ENCODE measurements at places on chromosomes 2 and 18. TPM values are rescaled to one million over a fixed set of nuclear protein-coding genes. Genes with fewer than 3 reads are reported as not detected.

- no peak for DNase-seq
These were observed 180.3 kb downstream of the GCA start for GRCh38 chr2:162524192-162524591.

- no peak for DNase-seq
These were observed 244.8 kb upstream of the SLC14A2 start for GRCh38 chr18:45370255-45371010.

- DNase-seq, result no peak
These were observed 58.1 kb upstream of the ALPP start for GRCh38 chr2:232320443-232320803.

Gene IL36RN
- not detected for polyA plus RNA-seq

DNA sequence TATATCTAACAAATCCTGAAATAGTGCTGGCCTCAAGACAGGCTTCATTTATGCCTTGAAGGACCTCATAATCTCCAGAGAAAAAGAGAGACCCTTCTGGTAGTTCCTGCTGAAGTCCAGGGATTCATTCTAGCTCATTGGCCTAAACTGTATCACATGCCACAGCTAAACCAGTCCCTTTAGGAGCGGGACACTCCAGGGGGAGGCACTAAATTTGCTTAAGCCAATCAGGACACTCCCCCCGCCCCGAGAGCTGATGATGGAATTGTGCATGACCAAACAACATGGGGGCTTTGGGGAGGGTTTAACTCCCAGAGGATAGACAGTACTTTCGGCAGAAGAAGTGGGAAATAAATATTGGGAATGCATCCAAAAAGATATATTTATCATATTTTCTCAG lies 36.4 kb upstream of the CXCR4 start:
- DNase-seq, result no peak

- no peak for DNase-seq
These were observed 94.8 kb upstream of the OTOS start for GRCh38 chr2:240235149-240235803.

DNA sequence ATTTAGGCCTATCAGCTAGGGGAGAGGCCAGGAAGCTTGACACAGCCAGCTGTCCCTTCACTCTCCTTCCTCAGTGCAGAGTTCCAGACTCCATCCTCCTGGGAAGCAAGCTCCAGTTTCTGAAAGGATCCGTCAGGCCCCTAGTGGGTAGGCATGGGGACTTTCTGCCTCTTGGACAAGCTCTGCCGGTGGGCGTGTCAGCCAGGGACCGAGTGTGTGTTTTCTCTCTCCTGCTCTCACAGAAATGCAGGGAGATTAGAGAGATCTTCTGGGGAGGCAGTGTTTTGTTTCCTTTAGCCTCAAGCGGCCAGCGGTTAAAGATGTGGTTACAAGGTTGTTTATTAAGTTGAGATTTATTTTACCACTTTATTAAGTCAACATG lies 29.9 kb upstream of the OTOS start:
- DNase-seq, result no peak

- no peak for DNase-seq
These were observed 163.0 kb upstream of the SH3BP4 start for GRCh38 chr2:234788841-234789240.

DNA sequence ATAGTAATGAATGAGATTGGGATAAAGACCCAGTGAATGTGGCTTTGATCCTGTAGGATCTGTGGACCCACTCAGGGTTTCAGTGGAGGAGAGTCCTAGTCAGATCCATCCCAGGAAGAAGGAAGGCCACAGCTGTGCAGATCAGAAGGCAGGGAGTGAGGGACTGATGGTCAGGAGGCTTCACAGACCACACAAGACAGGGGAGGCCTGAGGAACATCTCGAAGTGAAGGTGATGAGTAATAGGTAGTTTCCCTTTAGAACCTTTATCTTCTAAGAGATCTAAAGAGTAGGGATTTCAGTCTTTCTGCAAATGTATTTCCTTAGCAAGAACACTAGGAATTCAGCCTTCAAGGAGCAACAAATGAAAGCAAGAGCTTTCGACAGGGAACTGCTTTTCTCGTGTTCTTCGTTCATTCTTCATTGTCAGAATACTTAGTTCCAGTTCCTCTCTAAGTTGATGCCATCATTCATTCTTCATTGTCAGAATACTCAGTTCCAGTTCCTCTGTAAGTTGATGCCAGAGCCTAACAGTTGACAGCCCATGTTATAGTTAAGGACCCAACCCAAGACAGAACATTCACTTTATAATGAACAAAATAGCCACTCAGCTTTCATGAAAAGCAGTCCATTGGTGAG lies 150.2 kb upstream of the EPAS1 start:
- no peak for DNase-seq

Gene VWC2L
- not detected for polyA plus RNA-seq

DNA sequence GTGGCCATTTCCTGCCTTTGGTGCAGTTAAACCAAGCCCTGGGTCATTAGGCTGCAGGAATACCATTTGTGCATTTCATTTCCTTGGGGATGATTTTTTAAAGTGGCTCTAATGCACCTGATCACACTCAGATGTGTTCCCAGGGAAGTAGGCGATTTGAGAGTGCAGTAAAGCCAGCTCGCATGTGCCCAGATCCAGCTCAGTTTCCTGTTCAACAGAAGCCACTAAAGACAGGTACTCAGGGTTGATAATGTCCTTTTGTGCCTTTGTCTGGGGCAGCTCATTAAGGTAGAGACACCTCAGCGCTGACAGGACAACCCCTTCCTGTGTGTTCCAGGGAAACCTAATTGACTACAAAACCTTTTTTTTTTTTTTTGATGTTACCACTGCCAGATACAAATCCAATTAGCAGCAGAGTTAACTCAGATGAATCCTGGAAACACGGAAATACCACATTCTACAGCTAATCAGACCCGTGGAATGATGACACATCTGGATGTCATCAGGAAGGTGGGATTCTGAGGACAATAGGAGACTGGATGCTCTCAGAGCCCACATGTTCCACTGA lies 15.2 kb upstream of the CHRNA1 start:
- peak; percentile 59 for DNase-seq

Gene COQ10B
- 4.4 TPM for polyA plus RNA-seq

- DNase-seq, result no peak
These were observed 84.9 kb downstream of the XRCC5 start for GRCh38 chr2:216194013-216194412.

Gene TMEM198
- polyA plus RNA-seq, result 4.0 TPM

All from BJ (cell line).